ENCODE measurements at places on chromosomes 12 and 14. TPM values are rescaled to one million over a fixed set of nuclear protein-coding genes. Genes with fewer than 3 reads are reported as not detected.

DNA sequence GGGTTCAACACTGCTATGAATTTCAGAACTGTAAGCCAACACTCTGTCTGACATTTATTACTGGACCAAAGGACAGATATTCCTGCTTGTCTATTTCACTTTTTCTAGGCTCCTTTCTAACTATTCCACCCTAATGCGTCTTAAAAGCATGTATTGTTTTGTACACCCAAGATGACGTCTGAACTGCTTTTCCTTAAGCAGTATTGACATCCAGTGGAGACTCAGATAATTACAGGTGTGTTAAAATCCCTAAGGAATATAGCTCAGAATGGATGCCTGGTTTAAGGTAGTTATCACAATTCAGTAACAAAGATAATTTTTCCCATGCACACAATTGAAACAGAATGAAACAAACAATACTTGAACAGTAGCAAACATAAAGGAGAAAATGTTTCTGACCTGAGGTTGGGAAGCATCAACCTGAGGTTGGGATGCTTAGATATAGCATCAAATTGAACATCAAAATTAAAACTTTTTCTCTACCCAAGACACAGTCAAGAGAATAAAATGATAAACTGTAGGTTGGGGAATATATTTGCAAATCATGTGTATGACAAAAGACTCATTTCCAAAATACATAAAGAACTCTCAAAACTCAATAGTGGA is 93.7 kb upstream of the PTPRR start:
- DNase-seq = peak; percentile 18

Gene VRTN
- polyA plus RNA-seq = not detected

GRCh38 chr14:105908006-105908405 is 381.6 kb downstream of the TMEM121 start:
- DNase-seq = no peak

DNA sequence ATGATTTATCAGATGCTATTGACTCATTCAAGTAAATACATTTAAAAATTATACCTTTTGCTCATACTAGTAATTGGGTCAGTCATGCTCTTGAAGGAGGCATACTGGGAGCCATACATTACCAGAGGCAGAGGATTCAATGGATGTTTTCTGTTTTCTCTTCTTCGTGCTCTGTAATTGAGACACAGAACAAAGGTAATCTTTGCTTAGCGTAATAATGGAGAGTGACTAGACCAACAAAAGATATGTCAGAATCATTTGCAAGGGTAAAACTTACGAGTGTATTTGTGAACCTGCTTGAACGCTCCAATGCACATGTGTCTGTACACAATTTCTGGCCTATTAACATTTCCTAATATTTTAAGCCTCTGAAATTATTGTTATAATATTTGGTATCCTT is 296.4 kb downstream of the FOXG1 start:
- no peak for DNase-seq

DNA sequence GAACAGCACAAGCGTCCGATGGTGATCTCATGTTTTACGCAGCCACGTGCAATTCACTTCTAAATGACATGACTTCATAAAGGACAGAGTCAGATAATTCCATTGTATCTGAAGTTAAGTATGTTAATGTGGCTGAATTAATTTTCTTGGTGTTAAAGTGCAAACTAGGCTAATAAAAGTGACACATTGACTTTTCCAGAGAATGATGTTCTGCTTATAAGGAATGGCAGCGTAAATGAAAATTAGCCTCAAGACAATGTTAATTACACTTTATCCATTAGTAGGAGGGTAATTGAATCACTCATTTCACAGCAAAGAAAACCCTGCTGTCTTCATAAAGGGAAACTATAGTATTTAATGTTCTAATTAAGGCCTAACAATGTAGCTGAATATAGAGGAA is 426.5 kb downstream of the GLT1D1 start:
- DNase-seq = no peak
